ENCODE measurements at places on chromosomes 7 and 10.

GRCh38 chr10:49471532-49471931 lies 67.4 kb downstream of the ERCC6 start:
- DNase-seq = no peak

- DNase-seq = no peak
Observed at GRCh38 chr7:107744345-107744750, 406 bp downstream of the CBLL1 start.

GRCh38 chr7:133292631-133293030 lies 39.8 kb downstream of the EXOC4 start:
- DNase-seq = no peak

DNA sequence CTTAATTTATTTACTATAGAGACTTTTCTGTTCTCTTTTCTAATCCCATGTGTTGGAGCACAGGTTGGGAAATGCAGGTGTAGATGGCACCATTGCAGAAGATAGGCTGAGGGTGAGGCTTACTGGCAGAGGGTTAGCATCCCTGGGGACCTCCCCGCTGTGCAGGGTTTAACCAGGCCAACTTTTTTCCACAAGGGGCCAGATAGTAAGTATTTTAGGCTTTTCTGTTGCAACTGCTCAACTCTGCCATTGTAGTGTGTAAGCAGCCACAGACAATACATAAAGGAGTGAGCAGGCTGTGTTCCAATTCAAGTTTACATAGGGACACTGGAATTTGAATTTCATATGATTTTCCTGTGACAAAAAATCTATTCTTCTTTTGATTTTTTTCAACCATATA lies 34.6 kb upstream of the AOAH start:
- no peak for DNase-seq

GRCh38 chr7:142857625-142858024 lies 2.7 kb downstream of the EPHB6 start:
- DNase-seq = no peak

DNA sequence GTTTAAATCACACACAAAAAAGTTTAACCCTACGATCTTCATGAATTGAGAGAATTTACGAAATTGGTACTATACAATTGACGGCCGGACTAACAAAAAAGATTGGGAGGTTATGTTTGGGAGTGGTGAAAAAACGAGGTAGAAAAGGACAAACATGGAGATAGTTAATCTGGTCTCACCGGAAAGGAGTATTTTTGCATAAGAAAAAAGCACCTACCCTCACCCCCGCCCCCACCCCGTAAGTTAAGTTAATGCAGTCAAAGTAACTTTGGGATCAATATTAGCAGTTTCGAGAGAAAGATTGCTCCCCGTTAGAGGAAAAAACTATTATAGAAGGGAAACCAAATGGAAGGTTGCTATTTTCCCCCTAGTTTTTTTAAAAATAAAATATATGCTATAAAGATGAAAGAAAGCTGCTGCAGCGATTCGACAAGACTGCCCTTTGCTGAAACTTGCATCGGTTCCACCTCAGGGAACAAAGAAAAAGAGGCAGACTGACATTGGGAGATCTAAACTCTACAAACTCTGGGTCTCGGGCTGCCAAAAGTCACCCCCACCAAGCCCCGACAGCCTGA lies 3.5 kb downstream of the SP8 start:
- no peak for DNase-seq

GRCh38 chr10:30437031-30437841 lies 3.3 kb downstream of the MAP3K8 start:
- DNase-seq = no peak

- no peak for DNase-seq
Observed at GRCh38 chr10:126302476-126302756, 85.9 kb downstream of the ADAM12 start.

GRCh38 chr10:13775786-13776775 lies 189.3 kb downstream of the PRPF18 start:
- DNase-seq = no peak
